ENCODE measurements at places on chromosomes 5 and 9. TPM values are rescaled to one million over a fixed set of nuclear protein-coding genes. Genes with fewer than 3 reads are reported as not detected.

Gene TMEFF1
- total RNA-seq = not detected

DNA sequence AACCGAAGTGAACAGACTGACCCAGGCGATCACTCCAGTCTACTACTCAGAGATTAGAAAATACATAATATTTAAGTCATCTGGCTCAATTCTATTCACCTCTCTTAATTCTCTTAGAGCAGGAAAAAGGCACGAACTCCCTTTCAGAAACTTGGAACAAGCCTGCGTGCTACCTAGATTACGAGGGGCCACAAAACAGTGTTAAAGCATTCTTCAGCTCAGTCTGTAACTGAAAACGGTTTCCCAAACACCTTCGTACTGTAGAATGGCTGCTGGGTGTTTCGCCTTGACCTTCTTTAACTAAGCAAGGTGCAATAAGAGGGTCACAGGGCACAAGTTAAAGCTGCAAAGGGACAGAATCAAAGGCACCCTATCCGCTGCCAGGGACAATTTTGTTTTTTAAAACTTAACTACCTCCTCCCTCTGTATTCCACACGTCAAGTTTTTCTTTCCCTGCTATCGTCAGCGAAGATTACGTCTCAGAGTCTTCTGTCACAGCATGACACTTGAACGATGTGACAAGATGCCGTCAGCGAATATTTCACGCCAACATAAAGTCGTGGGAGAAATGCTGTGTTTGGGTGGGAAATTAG lies 687 bp downstream of the LYSMD3 start:
- DNase-seq = peak; percentile 70

DNA sequence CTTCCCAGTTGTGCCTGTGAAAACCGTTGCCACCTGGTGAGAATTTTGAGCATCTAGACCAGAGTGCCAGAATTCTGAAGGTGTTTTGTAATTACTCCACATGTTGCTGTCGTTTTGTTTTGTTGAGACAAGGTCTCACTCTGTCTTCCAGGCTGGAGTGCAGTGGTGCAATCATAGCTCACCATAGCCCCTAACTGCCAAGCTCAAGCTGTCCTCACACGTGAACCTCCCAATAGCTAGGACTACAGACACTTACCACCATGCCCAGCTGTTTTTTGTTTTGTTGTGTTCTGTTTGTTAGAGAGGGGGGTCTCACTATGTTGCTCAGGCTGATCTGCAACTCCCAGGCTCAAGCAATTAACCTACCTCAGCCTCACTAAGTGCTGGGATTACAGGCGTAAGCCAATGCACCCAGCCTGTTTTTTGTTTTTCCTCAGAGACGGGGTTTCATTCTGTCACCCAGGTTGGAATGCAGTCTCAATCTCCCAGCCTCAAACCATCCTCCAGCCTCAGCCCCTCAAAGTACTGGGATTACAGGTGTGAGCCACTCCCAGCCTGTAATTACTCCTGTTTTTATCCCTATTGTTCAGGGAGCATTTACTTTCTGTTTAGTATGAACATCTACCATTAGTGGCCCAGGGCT lies 121.1 kb upstream of the DMRT1 start:
- DNase-seq = no peak

Gene MSX2
- not detected for total RNA-seq

DNA sequence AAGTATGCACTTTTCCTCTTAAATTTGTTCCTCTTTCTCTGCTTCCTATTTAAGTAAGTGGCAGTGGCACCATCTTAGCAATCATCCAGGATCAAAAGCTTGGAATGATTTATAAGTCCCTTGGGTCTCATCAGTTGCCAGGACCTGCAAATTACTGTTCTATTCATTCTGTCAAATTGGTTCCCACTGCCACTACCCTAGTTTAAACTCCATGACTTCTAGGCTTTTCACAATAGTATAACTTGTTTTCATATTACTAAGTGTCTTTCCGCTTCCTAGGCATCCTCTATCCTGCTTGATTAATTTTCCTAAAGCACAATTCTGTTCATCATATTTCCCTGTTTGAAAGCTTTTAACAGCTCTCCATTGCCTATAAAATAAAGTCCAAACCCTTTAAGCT lies 363.9 kb upstream of the MEF2C start:
- no peak for DNase-seq

GRCh38 chr5:5278815-5279381 lies 138.8 kb downstream of the ADAMTS16 start:
- DNase-seq = no peak

DNA sequence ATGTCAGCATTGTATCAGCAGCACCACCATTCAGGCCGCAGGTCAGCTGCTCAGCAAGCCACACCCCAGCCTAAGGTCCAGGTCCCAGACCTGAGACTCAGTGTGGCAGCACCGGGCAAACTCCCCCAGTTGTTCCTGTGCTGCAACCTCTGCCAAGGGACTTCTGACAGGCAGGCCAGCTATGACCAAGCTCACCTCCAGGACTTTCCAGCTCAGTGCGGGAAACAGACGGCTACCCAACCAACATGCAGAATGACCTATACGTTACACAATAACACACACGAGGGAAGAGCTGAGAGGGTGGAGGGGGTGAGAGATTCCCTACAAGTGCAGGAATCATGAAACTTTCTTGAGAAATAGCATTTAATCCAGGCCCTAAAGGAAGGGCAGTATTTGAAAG lies 143.7 kb downstream of the FSTL4 start:
- no peak for DNase-seq

- DNase-seq = no peak
Measured at GRCh38 chr5:67680099-67680498, 483.5 kb upstream of the CD180 start.
